T follicular helper cell (primary cell): ENCODE measurements at places on chromosomes 5 and 9.

GRCh38 chr9:78479441-78479840 is 182.5 kb downstream of the PSAT1 start:
- DNase-seq: no peak

GRCh38 chr5:179975713-179976134 is 68.0 kb upstream of the TBC1D9B start:
- no peak for DNase-seq

GRCh38 chr5:127555826-127556225 is 38.4 kb downstream of the PRRC1 start:
- DNase-seq: no peak

DNA sequence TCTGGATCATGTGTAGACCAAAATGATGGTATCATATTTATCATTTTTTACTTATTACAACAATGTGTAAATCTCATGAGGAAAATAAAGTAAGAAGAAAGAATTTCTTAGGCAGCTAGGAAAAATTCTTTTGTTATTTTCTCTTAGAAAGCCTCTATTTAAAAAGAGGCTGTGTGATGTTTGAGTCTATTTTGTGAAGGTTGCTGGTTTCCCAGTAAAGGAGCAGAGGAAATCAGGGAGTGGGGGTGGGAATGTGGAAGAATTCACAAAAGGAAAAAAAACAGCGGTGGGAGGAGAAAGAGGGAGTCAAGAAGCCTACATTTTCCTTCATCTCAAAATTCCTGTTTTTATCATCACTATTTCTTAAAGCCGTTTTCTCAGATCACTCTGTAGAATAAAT is 20.1 kb downstream of the PTCH1 start:
- no peak for DNase-seq

GRCh38 chr9:116608064-116608463 is 79.0 kb upstream of the TRIM32 start:
- DNase-seq: no peak

- no peak for DNase-seq
Observed at GRCh38 chr5:16557477-16557876, 59.3 kb downstream of the RETREG1 start.

DNA sequence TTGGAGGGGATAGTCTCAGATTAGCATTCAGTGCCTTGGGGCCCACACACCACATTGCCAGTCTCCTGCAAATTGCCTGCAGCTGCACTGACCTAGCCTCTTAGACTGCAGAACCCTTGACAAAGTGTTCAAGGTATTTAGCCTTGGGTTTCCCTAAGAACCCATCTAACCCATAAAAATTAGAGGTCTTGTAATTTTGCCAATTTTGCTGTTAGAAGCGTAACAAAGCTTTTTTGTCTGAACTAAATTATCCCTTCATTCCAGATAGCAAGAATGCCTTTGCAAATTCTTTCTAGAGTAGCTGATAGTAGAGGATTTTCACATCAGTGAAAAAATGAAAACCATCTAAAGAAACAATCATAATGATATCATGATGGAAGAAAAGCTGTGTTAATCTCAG is 74.0 kb upstream of the CCNG1 start:
- DNase-seq: no peak
